ENCODE measurements at places on chromosomes 5 and 9. TPM values are rescaled to one million over a fixed set of nuclear protein-coding genes. Genes with fewer than 3 reads are reported as not detected.

GRCh38 chr5:53071738-53072137, 37.8 kb downstream of the MOCS2 start:
- no peaks in the 10 kb centered on the region for H3K27me3 ChIP-seq
- DNase-seq: no peak
- no peak overlapping the region for H3K27ac ChIP-seq
- no peak overlapping the region for H3K4me3 ChIP-seq
- peaks cover 25% of the 10 kb centered on the region for H3K36me3 ChIP-seq
- peaks cover 3% of the 10 kb centered on the region for H3K4me1 ChIP-seq

- no peaks in the 10 kb centered on the region for H3K36me3 ChIP-seq
- no peaks in the 10 kb centered on the region for H3K4me1 ChIP-seq
- no peak overlapping the region for H3K4me3 ChIP-seq
- no peaks in the 10 kb centered on the region for H3K27me3 ChIP-seq
These were observed 87.1 kb downstream of the EHMT1 start for GRCh38 chr9:137705906-137706305.

GRCh38 chr5:151679421-151680155, 7.1 kb downstream of the SPARC start:
- H3K4me3 ChIP-seq: no peak overlapping the region
- no peaks in the 10 kb centered on the region for H3K36me3 ChIP-seq
- DNase-seq: no peak
- H3K4me1 ChIP-seq: peaks cover 24% of the 10 kb centered on the region
- no peaks in the 10 kb centered on the region for H3K27me3 ChIP-seq

GRCh38 chr5:163410505-163410904, 26.9 kb upstream of the CCNG1 start:
- H3K36me3 ChIP-seq: no peaks in the 10 kb centered on the region
- H3K4me1 ChIP-seq: peaks cover 6% of the 10 kb centered on the region
- H3K4me3 ChIP-seq: no peak overlapping the region
- no peak overlapping the region for H3K27ac ChIP-seq
- no peak for DNase-seq

GRCh38 chr5:80865551-80865950, 94.6 kb upstream of the RASGRF2 start:
- no peaks in the 10 kb centered on the region for H3K36me3 ChIP-seq
- H3K4me1 ChIP-seq: no peaks in the 10 kb centered on the region
- H3K4me3 ChIP-seq: no peak overlapping the region
- no peak for DNase-seq

- no peak overlapping the region for H3K4me3 ChIP-seq
- no peak overlapping the region for H3K27ac ChIP-seq
- H3K4me1 ChIP-seq: no peaks in the 10 kb centered on the region
- no peak for DNase-seq
These were observed 4.8 kb downstream of the PSIP1 start for GRCh38 chr9:15505921-15506320.

DNA sequence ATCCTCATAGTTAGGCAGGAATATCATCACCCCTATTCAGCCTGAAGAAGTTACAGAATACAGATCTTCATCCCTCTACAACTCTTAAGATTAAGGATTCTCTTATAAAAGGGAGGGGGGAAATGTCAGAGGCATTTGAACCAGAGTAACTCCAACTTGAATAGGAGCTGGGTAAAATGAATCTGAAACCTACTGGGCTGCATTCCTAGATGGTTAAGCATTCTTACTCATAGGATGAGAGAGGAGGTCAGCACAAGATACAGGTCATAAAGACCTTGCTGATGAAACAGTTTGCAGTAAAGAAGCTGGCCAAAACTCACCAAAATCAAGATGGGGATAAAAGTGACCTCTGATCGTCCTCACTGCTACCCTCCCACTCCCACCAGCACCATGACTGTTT, 14.4 kb downstream of the FREM1 start:
- H3K27me3 ChIP-seq: no peaks in the 10 kb centered on the region
- H3K36me3 ChIP-seq: no peaks in the 10 kb centered on the region
- DNase-seq: no peak
- no peak overlapping the region for H3K27ac ChIP-seq
- H3K4me3 ChIP-seq: no peak overlapping the region

- peak; percentile 18 for DNase-seq
- H3K4me1 ChIP-seq: no peaks in the 10 kb centered on the region
- H3K4me3 ChIP-seq: no peak overlapping the region
- no peaks in the 10 kb centered on the region for H3K27me3 ChIP-seq
- H3K36me3 ChIP-seq: no peaks in the 10 kb centered on the region
These were observed 155.5 kb upstream of the NMUR2 start for GRCh38 chr5:152560512-152561137.

- no peaks in the 10 kb centered on the region for H3K36me3 ChIP-seq
- no peaks in the 10 kb centered on the region for H3K4me1 ChIP-seq
- DNase-seq: no peak
- H3K27ac ChIP-seq: no peak overlapping the region
- H3K27me3 ChIP-seq: no peaks in the 10 kb centered on the region
These were observed 33.0 kb upstream of the SV2C start for GRCh38 chr5:76050134-76050533.

DNA sequence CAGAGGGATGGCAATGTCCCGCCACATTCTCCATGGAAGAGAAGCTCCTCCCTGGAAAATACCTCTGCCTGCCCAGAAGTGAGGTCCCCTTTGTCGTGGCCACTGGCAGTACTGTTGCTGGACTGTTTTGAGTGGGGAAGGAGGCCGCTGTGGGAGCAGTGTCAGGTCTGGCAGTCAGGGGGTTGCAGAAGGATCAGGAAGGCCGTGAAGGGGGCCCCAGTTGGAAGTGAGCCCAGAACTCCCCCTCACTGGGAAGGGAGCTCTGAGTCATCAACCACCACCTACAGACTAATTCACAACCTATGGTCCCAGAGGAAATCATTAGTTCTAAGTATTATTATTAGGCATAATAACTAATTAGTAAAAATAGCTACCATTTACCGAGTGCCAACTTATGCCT, 200.4 kb downstream of the TTLL11 start:
- H3K4me3 ChIP-seq: no peak overlapping the region
- H3K4me1 ChIP-seq: no peaks in the 10 kb centered on the region
- H3K27ac ChIP-seq: no peak overlapping the region
- H3K27me3 ChIP-seq: no peaks in the 10 kb centered on the region
- no peak for DNase-seq
- no peaks in the 10 kb centered on the region for H3K36me3 ChIP-seq

DNA sequence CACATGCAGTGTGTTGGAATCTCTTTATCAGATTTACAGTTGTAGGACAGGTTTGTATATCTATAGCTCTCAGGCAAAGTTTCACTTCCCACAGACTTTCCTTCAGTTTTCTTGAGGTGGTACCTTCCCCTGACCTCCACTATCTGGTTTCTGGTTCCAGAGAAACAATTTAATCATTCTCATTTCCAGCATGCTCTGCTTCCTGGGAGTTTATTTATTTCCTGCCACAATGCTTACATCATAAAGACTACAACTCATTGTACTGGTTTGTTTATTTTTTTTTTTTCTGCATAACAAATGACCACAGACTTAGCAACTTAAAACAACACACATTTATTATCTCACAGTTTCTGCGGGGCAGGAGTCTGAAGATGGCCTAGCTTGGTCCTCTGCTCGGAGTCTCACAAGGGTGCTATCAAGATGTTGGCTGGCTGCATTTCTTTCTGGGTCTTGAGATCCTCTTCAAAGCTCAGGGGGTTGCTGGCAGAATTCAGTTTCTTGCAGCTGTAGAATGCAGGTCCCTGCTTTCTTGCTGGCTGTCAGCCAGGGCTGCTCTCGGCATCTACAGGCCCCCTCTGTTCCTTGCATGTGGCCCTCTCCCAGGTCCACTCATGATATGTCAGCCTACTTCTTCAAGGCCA, 247.7 kb downstream of the ENC1 start:
- no peak overlapping the region for H3K4me3 ChIP-seq
- no peaks in the 10 kb centered on the region for H3K36me3 ChIP-seq
- H3K4me1 ChIP-seq: no peaks in the 10 kb centered on the region

GRCh38 chr5:68176802-68177479, 38.6 kb upstream of the PIK3R1 start:
- no peaks in the 10 kb centered on the region for H3K36me3 ChIP-seq
- H3K27ac ChIP-seq: no peak overlapping the region
- no peak for DNase-seq
- no peak overlapping the region for H3K4me3 ChIP-seq
- H3K4me1 ChIP-seq: no peaks in the 10 kb centered on the region

DNA sequence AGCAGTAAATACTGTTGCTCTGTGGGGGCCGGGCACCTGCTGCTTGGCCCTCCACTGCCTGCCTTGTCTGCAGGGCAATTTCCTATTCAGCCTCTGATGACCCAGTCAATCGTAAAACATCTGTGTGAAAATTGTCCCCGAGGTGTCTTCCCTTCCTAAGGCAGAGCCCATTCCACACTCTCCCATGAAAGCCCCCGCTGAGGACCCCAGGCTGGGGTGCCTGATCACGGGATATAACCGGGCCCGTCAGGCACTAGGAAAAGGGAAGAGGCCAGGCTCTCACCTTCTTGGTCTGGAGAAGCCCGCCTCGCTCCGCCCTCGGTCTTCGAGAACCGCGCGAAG, 27.2 kb upstream of the SCGB3A1 start:
- no peak overlapping the region for H3K27ac ChIP-seq
- H3K27me3 ChIP-seq: no peaks in the 10 kb centered on the region
- H3K4me3 ChIP-seq: no peak overlapping the region
- no peaks in the 10 kb centered on the region for H3K36me3 ChIP-seq
- no peaks in the 10 kb centered on the region for H3K4me1 ChIP-seq

DNA sequence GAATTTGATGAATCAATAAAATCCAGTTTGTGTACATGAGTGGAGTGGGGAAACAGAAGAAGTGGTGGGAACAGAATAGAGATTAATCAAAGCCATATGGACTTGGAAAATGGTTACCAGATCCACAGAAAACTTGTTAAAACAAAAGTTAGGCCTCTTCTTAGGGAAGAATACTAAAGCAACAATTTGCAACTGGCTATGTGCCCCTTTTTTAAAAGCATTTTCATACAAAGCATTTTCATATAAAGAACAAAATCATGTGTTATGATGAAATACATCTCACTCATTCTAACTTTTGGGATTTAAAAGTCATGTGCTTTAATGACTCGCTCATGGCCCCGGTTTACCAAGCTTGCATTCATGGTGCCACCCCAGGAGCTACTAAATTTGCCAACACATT, 276.9 kb downstream of the EFNA5 start:
- H3K27me3 ChIP-seq: no peaks in the 10 kb centered on the region
- H3K4me1 ChIP-seq: peaks cover 14% of the 10 kb centered on the region
- no peak overlapping the region for H3K4me3 ChIP-seq
- H3K36me3 ChIP-seq: no peaks in the 10 kb centered on the region

GRCh38 chr5:142202282-142202681, 93.7 kb downstream of the NDFIP1 start:
- H3K27me3 ChIP-seq: no peaks in the 10 kb centered on the region
- H3K27ac ChIP-seq: no peak overlapping the region
- no peaks in the 10 kb centered on the region for H3K4me1 ChIP-seq
- H3K36me3 ChIP-seq: no peaks in the 10 kb centered on the region
- no peak for DNase-seq

GRCh38 chr5:16666130-16666882, 49.5 kb upstream of the RETREG1 start:
- H3K4me3 ChIP-seq: no peak overlapping the region
- no peak for DNase-seq
- H3K27ac ChIP-seq: no peak overlapping the region
- peaks cover 8% of the 10 kb centered on the region for H3K36me3 ChIP-seq
- H3K4me1 ChIP-seq: no peaks in the 10 kb centered on the region

- H3K36me3 ChIP-seq: no peaks in the 10 kb centered on the region
- no peak overlapping the region for H3K4me3 ChIP-seq
- no peak for DNase-seq
- H3K27me3 ChIP-seq: no peaks in the 10 kb centered on the region
- no peak overlapping the region for H3K27ac ChIP-seq
These were observed 62.8 kb downstream of the PFDN1 start for GRCh38 chr5:140239939-140240700.

DNA sequence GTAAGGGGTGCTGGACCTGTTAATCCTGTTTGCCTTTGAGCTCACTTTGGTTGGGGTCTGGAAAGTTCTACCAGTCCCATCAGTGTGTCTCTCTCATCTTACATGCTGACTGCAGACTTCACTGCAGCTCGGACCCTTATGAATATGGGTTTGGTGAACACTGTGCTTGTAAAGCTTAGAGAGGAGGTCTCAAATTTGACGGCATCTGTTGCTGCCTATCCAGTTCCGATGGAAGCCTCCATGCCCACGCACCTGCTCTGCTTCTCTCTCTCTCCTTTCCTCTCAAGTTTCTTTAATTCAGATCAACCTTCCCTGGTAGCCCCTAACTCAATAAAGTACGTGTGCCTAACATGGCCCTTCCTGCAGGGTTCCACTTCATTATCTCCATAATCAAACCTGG, 217.9 kb downstream of the HSPA4 start:
- H3K4me1 ChIP-seq: no peaks in the 10 kb centered on the region
- no peak for DNase-seq
- H3K4me3 ChIP-seq: no peak overlapping the region
- H3K27me3 ChIP-seq: no peaks in the 10 kb centered on the region
- no peak overlapping the region for H3K27ac ChIP-seq
- no peaks in the 10 kb centered on the region for H3K36me3 ChIP-seq

GRCh38 chr9:111886983-111887718, 9.5 kb upstream of the UGCG start:
- DNase-seq: no peak
- H3K36me3 ChIP-seq: no peaks in the 10 kb centered on the region
- no peak overlapping the region for H3K27ac ChIP-seq
- no peaks in the 10 kb centered on the region for H3K27me3 ChIP-seq
- no peak overlapping the region for H3K4me3 ChIP-seq
- peaks cover 4% of the 10 kb centered on the region for H3K4me1 ChIP-seq

DNA sequence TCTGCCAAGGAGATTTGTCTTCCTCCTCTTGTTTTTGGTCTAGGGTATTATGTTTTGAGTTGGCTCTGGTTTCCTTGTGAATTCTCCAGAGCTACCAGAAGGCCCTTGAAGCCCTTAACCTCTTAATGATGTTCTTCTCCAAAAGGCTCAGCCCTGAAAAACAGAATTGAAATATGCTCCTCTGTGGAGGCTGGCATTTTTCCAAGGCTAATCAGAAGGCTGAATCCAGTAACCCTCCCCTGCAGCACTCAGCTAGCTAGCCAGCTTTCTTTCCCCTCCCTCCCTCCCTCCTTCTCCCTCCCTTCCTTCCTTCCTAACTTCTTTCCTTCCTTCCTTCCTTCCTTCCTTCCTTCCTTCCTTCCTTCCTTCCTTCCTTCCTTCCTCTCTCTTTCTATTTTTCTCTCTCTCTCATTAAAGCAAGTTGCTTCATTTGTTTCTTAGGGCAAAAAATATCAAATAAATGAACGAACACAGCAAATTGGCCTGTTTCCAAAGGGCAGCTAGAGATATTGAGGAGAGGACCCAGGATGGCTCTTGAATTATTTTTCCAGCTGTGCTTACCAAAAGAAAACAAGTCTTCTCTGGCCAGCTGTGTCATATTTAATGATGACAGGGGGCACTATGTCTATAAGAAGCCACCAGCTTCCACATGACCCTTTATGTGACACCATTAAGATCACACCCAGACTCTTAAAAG, 38.7 kb downstream of the JAKMIP2 start:
- H3K27me3 ChIP-seq: no peaks in the 10 kb centered on the region
- no peak overlapping the region for H3K4me3 ChIP-seq
- no peak overlapping the region for H3K27ac ChIP-seq
- no peaks in the 10 kb centered on the region for H3K36me3 ChIP-seq
- no peaks in the 10 kb centered on the region for H3K4me1 ChIP-seq
- DNase-seq: no peak

- no peak for DNase-seq
- H3K27me3 ChIP-seq: no peaks in the 10 kb centered on the region
- H3K4me1 ChIP-seq: no peaks in the 10 kb centered on the region
- H3K36me3 ChIP-seq: no peaks in the 10 kb centered on the region
These were observed 60.2 kb upstream of the NFIL3 start for GRCh38 chr9:91483835-91484234.

The FLT4 gene
- total RNA-seq: 0.44 TPM

The CSNK1G3 gene
- total RNA-seq: 40.8 TPM

The TTF1 gene
- 8.4 TPM for total RNA-seq

The ALDH1A1 gene
- 0.54 TPM for total RNA-seq

The NPDC1 gene
- total RNA-seq: 43.5 TPM

The OBP2B gene
- total RNA-seq: not detected

The TAF1L gene
- total RNA-seq: not detected

The IL9 gene
- not detected for total RNA-seq

The PCDHB6 gene
- total RNA-seq: 1.9 TPM
